ENCODE measurements at places on chromosomes 11 and 22. TPM values are rescaled to one million over a fixed set of nuclear protein-coding genes. Genes with fewer than 3 reads are reported as not detected.

CPSF7 gene
- total RNA-seq: 119 TPM

PTH gene
- total RNA-seq: not detected

CREB3L1 gene
- total RNA-seq: not detected

DERL3 gene
- 9.0 TPM for total RNA-seq

APOA4 gene
- total RNA-seq: not detected

ANO5 gene
- total RNA-seq: 0.07 TPM

OR51B4 gene
- not detected for total RNA-seq

SMTNL1 gene
- not detected for total RNA-seq

PDE2A gene
- 0.81 TPM for total RNA-seq

CD81 gene
- 189 TPM for total RNA-seq

C1QTNF5 gene
- not detected for total RNA-seq

OR4D5 gene
- total RNA-seq: not detected

AMBRA1 gene
- total RNA-seq: 44.1 TPM

PGA3 gene
- not detected for total RNA-seq

ZNF215 gene
- total RNA-seq: 2.3 TPM

MOV10L1 gene
- total RNA-seq: not detected
